Stimulated activated CD4-positive, alpha-beta T cell treated with anti-CD3 and anti-CD28 coated beads, TNF-alpha, amount 100 ng/mL, for 1 hour (primary cell): ENCODE measurements at places on chromosomes 13 and 19.

- no peak for DNase-seq
Observed at GRCh38 chr19:34375598-34375997, 10.6 kb downstream of the GPI start.

- DNase-seq, result no peak
Observed at GRCh38 chr13:41802043-41802683, 158.7 kb downstream of the VWA8 start.

DNA sequence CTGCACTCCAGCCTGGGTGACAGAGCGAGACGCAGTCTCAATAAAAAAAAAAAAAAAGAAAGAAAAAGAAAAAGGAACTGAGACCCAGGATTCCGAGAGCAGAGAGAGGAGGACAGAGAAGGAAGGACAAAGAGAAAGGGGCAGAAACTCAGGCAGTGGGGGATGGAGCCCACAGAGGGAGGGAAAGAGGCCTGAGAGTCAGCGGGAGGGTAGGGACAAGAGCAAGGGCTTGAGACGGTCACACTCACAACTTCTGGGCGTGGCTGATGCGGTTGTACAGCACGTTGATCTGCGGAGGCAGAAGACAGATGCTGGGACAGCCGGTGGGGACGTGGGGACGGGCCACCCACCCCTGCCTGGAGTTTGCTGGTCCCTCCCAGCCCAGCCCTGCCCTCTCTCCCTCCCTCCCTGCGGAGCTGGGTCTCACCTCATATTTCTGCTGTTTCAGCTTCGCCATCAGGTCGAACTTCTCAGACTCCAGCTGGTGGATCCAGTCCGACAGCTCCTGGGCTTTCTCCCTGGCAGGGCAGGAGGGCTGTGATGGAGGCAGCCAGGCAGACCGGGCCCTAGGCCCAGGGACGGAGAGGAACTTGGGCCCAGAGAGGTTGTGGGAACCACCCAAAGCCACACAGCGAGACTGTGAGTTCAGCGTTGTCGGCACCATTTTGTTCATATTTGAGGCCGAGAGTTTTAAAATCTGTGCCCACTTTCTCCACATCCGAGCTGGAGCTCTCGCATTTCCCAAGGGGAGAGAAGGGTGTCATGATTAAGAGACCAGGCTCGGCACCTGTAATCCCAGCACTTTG is 15.2 kb downstream of the TNNT1 start:
- no peak for DNase-seq

GRCh38 chr13:103884101-103884723 is 818.0 kb upstream of the SLC10A2 start:
- no peak for DNase-seq

GRCh38 chr19:58558623-58559274 is 338 bp upstream of the UBE2M start:
- DNase-seq, result peak; percentile 99

DNA sequence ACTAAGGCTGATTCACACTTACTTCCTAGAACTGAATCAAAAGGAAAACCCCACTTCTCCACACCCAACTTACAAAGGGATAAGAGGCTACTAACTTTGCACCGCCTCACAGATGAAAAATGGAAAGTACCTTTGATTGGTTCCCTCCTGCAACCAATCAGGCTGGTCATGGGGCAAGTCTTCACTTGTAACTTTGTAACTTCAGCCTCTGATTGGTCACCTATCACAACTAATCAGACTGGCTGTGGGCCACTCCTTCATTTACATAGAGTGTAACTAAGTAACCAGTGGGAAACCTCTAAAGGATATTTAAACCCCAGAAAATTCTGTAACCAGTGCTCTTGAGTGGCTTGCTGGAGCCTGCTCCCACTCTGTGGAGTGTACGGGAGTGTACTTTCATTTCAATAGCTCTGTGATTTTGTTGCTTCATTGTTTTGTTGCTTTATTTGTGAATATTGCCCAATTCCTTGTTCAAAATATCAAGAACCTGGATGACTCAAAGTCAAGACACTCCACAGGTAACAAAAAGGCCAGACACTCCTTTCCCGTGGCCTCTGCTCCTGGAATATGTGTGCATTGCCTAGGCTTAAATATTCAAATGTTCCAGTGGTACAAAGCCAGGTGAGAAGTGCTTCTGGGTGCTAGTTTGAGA is 50.5 kb downstream of the RFC3 start:
- no peak for DNase-seq
